PC-9 (cell line): ENCODE measurements at places on chromosomes 12 and 14. TPM values are rescaled to one million over a fixed set of nuclear protein-coding genes. Genes with fewer than 3 reads are reported as not detected.

Gene MYBPC1
- not detected in 2 replicates for total RNA-seq

Gene DHRS1
- total RNA-seq: 37.9 and 41.4 TPM in 2 replicates

Gene IAPP
- total RNA-seq: not detected in 2 replicates

Gene C12orf43
- 14.7 and 14.8 TPM in 2 replicates for total RNA-seq

Gene POTEG
- not detected in 2 replicates for total RNA-seq

- no peak for DNase-seq
These were observed 82.1 kb upstream of the FSCB start for GRCh38 chr14:44589180-44589579.

GRCh38 chr14:87067591-87067990 lies 925.4 kb downstream of the GALC start:
- no peak for DNase-seq

GRCh38 chr14:64758025-64758521 lies 53.8 kb downstream of the PLEKHG3 start:
- DNase-seq: peak; percentile 48

- no peak for DNase-seq
These were observed 64.0 kb downstream of the SPTSSA start for GRCh38 chr14:34398024-34398423.

DNA sequence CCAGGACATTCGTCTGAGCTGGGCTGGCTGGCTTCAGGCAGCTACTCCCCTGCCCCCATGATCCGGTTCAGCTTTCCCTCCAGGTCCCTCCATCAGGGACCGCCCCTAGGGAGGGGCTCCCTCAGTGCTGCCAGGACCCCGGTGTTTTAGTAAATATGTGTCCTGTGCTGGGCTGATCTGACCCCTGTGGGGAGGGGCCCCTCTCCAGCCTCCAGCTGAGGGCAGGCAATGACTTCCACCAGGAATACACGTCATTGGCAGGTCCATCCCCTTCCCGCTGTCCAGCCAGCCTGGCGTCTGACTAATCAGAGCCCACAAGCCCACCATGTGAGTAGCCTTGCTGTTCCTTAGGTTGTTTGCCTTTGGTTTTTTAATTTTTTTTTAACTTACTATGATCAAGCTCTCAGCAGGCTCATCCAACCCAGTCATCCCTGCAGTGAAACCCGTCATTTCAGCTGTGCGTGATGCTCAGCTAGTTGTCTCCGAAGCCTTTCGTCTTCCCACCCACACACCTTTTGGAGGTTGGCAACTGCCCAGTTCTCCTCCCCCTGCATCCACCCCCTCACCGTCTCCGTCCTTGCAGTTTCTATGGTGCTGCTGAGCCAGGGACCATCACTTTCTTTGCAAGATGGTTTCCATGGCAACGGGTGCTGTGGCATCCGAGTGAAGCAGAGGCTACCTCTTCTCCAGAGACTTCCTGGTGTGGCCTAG lies 16.0 kb upstream of the SERPINA4 start:
- DNase-seq: no peak

DNA sequence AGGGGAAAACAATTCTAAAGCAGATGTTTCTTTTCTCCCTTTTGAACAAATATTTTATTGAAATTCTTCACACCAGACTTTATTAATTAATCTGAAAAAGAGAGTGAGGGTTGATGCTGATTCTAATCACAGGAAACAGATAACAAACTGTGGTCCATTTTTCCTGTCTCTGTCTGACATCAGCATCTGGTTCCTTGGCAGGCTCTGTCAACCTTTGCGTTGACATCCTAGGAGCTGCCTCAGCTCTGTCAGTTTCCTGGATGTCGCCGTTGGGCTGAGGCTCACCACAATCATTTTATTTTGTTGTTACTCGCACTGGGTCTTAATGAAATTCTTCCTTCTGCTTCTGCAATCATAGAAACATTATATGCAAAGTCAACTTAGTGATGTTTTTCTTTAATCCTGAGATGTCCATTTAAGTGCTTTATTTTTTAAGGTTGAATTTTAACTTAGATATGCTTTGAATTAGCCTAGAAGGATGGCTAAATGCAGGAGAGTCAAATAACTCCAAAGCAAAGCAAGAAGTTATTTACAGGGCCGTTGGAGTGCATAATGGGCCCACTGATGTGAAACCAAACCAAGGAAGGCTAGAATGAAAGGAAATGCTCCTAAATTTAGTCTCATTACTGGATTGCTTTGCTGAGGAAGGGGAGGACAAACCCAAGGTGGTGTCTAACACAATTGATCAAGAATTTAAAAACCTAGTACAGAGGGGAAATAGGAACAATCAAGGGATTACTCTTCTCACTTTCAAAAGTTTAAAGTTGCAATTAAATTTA lies 542.4 kb downstream of the FLRT2 start:
- no peak for DNase-seq

DNA sequence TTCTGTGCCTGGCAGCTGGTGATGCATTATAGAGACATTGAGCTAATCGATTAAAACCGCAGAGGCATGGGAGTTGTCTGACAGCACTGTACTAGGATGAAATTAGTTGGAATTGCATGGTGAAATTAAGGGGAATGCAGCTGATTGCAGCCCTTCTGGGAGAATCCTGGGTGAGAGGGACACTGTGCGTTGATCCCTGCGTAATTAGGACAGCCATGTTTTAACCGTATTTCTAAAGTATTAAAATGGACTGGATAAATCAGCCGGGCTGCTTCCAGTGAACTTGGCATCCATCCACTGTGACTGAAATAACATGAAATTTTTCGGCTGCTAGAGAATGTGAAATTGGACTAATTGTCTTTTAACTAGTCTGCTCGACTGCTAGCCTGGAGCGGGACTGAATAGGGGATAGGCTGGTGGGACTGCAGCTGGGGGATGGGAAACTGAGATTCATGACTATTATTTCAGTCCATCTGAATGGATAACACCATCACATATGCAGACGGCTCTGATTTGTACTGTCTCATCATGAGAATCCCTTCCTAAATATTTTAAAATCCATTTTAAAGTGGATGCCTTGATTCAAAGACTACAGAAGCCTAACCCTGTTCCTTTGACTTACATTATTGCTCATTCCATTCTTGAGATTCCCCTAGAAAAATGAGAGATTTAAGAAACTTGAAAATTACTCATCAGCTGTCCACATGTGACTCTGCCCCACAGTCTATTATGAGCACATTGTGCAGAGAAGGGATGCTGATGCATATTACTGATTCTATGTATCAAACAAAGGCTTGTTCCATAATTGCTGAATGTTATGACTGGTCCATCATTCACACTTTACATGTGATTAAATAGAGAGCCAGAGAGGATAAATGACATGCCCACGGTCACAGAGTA lies 343.9 kb downstream of the NPAS3 start:
- DNase-seq: no peak

GRCh38 chr14:100629098-100629497 lies 41.9 kb upstream of the BEGAIN start:
- DNase-seq: no peak

DNA sequence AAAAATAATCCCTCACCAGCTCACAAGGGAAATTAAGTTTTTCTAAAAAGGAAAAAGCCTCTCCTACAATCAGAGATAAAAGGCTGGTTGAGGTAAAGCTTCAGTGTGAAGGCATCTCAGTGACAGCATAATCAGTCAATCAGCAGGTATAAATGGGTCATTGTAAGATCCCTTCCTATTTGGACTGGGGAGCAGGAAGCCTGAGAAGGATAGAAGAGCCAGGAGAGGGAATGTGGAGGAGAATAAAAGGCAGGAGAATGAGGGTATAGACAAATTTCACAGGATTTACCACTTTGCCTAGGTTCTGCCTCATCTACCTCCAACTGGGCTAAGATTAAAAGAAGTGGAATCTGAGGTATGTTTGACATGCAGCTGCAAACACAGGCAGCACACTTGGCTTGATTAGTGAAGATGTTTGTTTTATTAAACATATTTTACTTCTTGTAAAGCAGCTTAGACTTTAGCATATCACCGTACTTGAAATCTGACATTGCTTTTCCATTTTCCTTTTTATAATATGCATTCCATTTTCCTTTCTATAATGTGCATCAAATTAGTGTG lies 479.1 kb upstream of the USP15 start:
- DNase-seq: no peak

GRCh38 chr12:49336645-49337584 lies at the start of gene C1QL4:
TSS of gene C1QL4 (minus strand) at chr12:49337188. CDS start at chr12:49336477, 711 bp downstream.
- DNase-seq: peak; percentile 84

- no peak for DNase-seq
These were observed 19.8 kb upstream of the DHRS4 start for GRCh38 chr14:23933742-23934128.

- peak; percentile 43 for DNase-seq
These were observed 219.7 kb upstream of the PRICKLE1 start for GRCh38 chr12:42809226-42809625.

DNA sequence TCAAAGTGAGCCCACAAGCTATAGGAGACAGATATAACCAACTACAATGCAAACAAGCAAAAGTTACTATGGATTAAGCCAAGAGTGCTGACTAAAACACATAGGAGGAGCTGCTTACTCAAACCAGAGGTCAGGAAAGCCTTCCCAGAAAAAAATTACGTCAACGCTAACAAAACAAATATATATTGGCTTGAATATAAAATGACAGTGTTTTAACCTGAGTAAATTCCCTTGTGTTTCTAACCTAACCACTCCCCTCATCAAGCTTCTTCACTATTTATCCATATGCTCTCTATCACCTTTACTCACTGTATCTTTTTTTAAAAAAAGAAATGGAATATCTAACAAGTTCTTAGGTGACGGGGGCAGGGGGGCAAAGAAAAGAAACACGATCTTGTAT lies 115.9 kb downstream of the MED13L start:
- DNase-seq: no peak

DNA sequence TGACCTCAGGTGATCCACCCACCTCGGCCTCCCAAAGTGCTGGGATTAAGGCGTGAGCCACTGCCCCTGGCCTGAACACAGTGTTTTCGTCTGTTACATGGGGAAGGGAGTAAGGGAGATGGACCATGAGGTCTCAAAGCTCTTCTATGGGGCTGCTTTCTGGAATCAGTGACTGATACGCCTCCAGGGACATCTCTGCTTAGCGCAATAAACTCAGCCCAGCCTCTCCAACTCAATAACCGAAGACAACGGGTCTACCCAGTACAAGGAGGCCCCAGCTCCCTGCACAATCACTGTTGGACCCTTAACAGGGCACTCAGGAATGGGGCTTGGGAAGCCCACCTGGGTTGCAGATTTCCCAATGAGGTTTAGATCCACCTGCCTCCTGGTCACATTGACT lies 42.6 kb upstream of the CHGA start:
- DNase-seq: peak; percentile 55

DNA sequence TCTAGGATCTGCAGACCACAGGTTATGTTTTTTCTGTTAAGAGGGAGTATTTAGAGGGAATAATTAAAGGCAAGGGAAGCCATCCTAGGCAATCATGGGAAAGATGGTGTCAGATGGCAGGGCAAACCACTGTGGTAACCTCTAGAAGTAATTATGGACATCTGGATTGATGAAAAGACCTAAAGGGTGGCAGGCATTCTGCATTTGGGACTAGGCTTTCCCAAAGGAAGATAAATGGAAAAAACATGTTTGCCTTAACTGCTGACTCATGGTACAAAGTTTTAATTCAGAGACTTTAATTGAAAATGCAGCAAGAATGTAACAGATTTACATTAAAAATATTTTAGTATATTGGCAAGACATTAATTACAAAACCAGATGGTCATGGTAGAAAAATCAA lies 88.1 kb downstream of the TMEM30B start:
- no peak for DNase-seq

- no peak for DNase-seq
These were observed 163.4 kb upstream of the DDHD1 start for GRCh38 chr14:53316504-53316903.

DNA sequence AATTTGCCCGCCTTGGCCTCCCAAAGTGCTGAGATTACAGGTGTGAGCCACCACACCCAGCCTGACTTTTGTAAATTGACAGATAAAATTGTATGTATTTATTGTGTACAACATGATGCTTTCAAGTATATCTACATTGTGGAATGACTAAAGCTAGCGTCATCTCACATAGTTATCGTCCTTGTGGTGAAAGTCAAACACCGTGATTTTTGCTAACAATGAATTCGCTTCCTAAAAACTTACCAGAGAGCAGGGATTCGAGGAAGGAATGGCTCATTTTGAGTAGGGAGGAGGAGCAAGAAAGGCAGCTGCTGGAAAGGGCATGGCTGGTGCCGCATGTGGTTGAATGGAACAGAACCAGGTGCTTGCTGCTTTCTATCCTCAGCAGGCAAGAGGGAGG lies 85.4 kb downstream of the LGMN start:
- no peak for DNase-seq

DNA sequence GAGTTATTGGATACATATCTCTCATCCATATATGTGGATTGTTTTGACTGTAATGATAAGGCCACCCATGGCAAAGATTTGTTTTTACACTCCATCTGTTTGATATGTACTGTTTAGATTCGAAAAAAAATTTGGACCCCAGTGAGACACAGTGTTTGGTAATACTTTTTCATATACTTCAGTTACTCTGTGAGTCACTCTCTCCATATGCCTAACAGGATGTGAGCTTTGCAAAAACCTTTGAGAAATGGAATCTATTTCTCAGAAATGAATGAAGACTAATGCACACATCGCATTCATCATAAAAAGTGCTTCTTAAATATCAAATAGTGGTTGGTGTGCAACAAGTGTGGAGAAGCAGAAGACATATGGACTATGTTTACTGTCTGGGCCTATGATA lies 781.5 kb downstream of the SLC6A15 start:
- no peak for DNase-seq

- no peak for DNase-seq
These were observed 24.6 kb upstream of the KIF26A start for GRCh38 chr14:104113631-104114420.

GRCh38 chr12:61999311-61999710 lies 260.9 kb upstream of the USP15 start:
- DNase-seq: no peak

- DNase-seq: no peak
These were observed 740.9 kb downstream of the GALC start for GRCh38 chr14:87252103-87252502.

DNA sequence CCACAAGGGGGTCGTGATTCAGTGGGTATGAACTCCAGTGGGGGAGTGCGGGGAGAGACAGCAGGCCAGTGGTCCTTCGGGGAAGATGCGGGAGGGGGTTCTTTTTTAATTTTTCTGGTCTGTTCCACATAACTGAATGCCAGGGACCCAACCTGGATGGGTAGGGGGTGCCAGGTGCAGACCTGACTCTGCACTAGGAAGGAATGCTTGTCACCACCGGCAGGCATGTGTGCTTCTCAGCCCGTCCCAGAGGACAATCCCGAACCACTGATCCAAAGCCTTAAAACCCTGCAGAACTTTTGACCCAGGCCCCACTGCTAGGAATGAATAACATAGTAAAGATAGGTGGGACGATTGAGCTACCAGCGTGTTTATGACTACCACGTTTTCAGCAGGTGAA lies 72.0 kb downstream of the DIO3 start:
- DNase-seq: no peak

DNA sequence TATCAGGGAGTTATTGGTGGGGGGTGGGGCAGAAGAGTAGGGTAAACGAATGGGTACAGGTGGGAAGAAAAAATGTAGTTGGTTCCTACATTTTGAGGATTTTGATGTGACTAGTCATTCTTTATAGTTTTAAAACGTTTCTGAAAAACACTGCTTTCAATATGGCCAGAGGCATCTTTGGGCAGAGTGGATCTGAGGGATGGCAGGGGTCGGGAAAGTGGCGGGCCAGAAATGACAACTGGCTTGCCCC lies 527 bp upstream of the ATP23 start:
- no peak for DNase-seq
